ENCODE measurements at places on chromosomes 6 and 20.

- peak; percentile 10 for DNase-seq
Measured at GRCh38 chr20:48192109-48192508, 406.8 kb upstream of the SULF2 start.

GRCh38 chr20:51438136-51438535 is 104.4 kb downstream of the NFATC2 start:
- no peak for DNase-seq

DNA sequence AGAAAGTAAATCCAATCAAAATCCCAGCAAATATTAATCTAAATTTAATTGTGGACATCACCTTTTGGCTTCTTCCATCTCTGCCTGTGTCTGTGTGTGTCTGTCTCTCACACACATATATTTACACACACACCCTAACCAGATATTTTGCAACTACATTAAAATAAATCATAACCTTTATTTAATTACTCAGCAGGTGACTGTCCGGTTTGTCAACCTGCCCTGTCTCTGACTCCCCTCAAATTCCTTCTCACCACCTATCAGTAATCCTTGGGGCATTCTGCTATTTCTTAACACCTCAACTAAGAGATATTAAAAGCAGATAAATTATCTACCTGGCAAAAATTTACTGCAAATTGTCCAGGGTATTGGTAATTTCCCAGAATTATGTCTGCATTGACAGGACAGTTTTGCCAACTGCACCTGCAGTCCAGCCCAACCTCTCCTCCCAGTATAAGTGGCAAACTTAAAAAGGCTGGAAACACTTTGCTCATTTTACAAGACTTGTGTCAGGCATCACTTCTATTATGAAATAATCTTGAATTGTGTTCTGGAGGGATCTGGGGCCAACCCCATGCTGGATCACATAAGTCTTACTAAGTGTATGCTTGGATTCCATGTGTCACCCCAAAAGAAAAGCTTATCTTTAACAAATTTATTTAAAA is 216.1 kb downstream of the GMDS start:
- DNase-seq = peak; percentile 54

GRCh38 chr6:84775751-84776150 is 11.4 kb upstream of the TBX18 start:
- DNase-seq = no peak

DNA sequence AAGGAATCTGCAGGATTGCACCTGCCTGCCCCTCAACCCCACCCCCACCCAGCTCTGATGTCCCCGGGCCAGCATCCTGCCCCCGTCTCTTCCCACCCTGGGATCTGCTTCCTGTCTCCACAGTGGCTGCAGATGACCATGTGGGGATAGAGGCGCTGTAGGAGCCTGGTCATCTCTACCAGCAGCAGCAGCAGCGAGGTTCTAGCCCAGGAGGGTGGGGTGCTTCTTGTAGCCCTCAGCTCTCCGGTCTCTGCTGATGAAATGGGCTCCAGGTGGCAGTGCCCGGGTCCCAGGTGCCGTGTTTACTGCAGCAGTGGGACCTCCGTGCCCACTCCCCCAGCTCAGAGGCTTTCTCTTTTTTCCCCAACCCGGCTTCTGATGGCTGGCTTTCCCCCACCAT is 25.2 kb downstream of the CAPN11 start:
- DNase-seq = no peak

DNA sequence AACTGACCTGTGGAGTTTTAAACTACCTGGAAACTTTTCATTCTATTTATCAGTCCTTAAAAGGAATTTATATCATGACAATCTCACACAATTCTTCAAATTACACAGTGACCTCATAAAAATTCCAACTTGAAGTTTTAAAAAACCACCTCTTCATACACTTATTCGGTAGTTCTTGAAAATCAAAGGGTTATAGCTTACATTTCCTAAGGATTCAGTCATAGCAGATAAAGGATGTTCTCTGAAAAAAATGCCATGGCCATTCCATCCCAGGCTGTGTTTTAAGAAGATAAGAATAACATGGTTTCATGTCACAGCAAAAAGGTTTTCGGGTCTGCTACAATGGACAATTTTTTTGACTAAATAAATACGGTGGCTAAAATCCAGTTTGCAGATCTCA is 41.2 kb downstream of the GOPC start:
- no peak for DNase-seq

- no peak for DNase-seq
Measured at GRCh38 chr20:59993736-59994430, 35.7 kb downstream of the CDH26 start.

GRCh38 chr6:110318971-110319370 is 39.2 kb downstream of the METTL24 start:
- DNase-seq = no peak

DNA sequence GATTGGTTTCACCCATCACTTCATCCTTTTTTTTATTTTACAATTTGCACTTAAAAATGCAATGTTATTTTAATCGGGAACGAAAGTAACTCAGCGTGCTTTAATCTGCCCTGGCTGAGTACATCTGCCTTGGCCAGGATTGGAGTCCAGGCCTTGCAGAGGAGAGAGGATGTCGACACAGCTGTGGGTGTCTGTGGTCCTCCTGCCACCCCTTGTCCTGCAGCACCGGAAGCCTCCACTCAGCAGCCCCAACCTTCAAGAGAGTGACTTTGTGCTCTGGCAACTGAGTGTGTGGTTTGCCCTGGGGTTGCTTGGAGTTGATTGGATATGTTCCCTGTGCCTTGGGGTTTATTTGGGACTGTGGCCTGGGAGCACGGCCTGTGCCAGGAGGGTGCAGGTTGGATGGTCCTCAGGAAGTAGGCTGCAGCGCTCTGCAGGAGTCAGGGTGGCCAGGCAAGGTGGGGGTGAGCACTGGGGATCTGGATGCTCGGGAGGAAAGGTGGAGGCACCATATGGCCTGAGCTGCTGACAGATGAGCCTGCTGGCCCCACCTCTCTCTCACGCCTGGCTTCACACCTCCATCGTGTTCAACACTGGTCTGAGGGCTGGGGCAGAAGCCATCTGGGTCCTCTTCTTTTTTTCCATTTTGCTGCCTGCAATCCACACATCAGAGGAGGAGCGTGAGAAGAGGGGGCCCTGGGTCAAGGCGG is 4.3 kb downstream of the MYT1 start:
- DNase-seq = peak; percentile 72

DNA sequence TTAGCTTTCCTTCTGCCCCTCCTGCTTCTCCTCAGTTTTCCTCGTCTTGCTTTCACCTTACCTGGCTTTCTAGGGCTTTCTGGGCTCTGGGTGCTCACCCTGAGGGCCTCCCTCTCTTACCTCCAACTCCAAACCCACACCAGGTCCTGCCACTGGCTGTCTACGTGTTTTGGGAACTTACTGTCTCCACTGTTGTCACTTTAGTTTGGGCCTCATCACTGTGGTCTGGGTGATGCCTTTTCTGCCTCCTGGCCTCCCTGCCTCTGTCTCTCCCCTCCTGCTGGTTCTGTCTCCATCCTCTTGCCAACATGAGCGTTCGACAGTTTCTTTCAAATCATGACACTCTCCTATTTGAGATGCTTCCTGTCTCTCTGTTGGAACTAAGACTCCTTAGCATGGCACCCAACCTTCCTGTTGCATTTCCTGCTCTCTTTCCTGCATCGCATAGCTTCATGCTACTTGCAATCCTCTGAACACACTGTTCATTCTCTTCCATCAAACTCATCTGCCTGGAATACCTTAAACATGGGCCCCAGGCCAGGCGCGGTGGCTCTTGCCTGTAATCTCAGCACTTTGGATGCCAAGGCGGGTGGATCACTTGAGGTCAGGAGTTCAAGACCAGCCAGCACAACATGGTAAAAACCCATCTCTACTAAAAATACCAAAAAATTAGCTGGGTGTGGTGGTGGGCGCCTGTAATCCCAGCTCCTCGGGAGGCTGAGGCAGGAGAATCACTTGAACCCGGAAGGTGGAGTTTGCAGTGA is 5.5 kb downstream of the CD40 start:
- no peak for DNase-seq

DNA sequence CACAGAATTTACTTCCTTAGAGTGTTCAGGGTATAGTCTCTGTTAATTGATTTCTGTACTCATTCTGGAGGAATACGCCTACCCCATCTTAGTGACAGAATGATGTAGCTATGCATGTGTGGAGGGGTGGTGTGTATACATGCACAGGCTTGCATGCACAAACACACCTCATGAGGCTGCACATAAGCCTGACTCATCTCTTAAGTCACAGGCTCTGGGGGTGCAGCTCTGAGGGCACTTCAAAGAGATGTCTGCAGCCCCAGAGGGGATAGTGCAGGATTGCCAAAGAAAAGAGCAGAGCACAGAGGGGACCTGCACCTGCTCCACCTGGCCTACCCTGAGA is 24.6 kb downstream of the TBX18 start:
- DNase-seq = no peak

- DNase-seq = no peak
Measured at GRCh38 chr6:13286181-13286580, 42.2 kb downstream of the TBC1D7 start.

DNA sequence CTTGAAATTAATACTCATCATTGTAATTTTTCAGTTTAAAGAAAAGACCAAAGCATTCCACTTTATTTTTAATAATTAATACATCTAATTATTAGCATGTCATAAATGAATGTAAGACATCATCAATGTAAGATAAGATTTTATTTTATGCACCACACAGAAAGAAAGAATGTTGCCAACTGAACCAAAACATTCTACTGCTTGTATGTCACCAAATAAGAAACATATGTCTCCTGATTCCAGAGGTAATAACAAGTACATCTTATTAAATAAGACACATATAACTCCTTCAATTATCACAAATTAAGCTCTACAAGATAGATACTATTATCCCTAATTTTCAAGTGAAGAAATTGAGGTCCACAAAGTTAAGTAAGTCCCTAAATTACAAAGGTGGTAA is 189.5 kb downstream of the GMDS start:
- no peak for DNase-seq

DNA sequence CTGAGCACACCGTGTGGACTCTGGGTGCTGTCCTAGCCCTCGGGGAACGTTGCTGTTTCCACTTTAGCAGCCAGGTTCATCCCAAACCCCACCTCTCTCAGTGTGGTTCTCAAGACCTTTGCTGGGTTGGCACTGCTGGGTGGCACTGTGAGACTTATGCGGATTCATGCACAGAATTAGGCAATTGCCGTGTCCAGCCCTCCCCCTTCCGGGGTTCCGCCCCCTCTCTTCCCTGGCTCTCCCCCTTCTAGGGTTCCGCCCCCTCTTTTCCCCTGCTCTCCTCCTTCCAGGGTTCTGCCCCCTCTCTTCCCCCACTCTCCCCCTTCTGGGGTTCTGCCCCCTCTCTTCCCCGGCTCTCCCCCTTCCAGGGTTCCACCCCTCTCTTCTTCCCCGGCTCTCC is 39.8 kb upstream of the SLCO4A1 start:
- peak; percentile 51 for DNase-seq

GRCh38 chr6:38579010-38579628 is 60.6 kb downstream of the BTBD9 start:
- DNase-seq = no peak

- DNase-seq = no peak
Measured at GRCh38 chr6:6046716-6047115, 40.0 kb upstream of the NRN1 start.

GRCh38 chr6:82779041-82779440 is 286.6 kb downstream of the UBE3D start:
- peak; percentile 48 for DNase-seq

GRCh38 chr20:24684956-24685691 is 215.7 kb downstream of the SYNDIG1 start:
- DNase-seq = peak; percentile 85

DNA sequence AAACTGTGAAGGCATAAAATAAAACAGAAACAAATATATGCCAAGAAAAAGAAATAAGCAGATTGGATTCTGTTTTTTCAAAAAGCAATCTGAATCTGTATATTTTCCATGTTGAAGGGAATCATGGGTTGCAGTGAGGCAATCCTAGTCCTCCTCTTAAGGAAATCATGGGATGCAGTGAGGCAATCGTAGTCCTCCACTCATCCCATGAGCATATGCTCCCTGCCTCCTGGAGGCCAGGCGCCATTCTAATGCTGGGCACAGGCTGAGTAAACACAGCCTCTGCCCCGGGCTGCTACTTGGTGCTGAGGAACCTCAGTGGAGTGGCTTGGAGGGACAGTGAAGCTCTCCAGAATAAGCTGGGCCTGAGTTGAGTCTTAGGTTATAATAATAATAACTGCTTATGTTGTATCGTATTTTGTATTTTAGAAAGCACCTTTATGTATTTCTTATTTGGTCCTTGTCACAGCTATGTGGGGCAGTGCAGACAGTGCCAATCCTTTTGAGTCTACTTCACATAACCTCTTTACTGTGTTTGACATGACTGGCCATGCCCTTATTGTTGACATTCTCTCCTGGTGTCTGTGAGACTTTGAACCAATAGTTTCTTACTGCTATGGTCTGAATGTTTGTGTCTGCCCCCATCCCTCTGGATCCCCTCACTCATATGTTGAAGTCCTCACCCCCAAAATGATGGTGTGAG is 56.6 kb upstream of the CITED2 start:
- peak; percentile 24 for DNase-seq
